ENCODE measurements at places on chromosomes 13 and 19. TPM values are rescaled to one million over a fixed set of nuclear protein-coding genes. Genes with fewer than 3 reads are reported as not detected.

DNA sequence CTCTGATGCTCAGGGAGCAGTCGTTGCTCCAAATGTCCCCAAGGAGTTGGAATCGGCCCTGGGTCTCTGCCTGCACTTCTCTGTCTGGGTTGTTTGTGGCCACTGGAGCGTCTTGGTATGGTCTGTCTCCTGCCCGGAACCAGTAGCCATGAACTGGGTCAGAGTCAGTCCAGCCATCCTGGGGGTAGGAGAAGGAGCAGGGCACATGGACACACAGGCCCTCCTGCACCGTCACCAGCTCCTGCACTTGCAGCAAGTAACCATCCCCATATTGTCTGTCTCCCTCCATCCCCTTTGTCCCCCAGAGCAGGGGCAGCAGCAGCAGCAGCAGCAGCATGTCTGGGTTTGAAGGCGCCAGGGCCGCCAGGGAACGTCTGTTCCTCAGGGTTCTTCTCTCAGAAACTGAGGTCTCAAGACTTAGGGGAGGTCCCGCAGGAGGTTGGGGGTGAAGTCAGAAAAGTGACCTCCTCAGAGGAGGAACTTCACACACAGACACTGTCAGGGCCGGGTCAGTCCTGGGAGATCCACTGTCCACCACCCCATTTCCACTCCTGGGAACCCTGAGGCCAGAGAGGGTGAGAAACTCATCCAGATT lies at the start of gene SIGLEC8:
Gene SIGLEC8, minus strand, starts transcription at position 404 of the 595 bp plus-strand sequence. Its CDS starts 67 bp downstream, at position 337.
- DNase-seq, result no peak

TIMM50 gene
- total RNA-seq, result 44.0 TPM

GRCh38 chr13:107339209-107339608 lies 771.3 kb upstream of the ARGLU1 start:
- DNase-seq, result no peak

GRCh38 chr13:67914535-67914934 lies 684.4 kb upstream of the PCDH9 start:
- DNase-seq, result no peak

DNA sequence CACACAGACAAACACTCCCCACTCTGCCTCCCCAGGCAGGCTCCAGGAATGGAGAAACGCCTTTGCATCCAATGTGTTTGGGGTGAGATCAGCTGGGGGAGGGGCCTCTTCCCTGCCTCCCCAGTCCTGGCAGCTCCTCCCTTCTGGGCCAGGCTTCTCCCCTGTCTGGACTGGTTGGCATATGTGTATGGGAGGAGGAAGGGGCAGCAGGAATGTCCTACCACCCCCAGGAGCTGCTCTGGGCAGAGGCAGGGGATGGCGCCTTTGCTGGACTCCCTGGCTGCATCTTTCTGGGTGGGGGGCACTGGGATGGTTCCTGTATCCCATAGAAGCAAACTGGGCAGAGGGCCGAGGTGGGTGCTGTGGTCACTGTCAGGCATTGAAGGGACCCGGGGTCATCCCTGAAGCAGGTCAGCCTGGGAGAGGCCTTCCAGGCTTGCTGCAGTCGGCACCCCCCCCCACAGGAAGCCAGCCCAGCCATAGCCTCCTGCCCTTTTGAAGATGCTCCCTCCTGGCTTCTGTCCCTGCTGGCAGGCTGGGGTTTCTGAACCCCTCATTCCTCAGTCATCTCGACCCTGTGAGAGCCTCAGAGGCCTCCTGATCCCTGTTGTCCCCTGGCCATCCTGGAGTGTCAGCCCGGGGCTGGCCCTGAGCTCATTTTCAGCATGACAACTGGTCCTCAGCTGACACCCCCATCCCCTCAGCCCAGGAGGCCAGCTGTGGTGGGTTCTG lies 21.2 kb upstream of the SLC7A10 start:
- DNase-seq, result no peak

PGLYRP2 gene
- total RNA-seq, result 0.08 TPM

- DNase-seq, result no peak
These were observed 7.8 kb upstream of the DGKH start for GRCh38 chr13:42040730-42041010.

F2RL3 gene
- total RNA-seq, result 0.08 TPM

DNA sequence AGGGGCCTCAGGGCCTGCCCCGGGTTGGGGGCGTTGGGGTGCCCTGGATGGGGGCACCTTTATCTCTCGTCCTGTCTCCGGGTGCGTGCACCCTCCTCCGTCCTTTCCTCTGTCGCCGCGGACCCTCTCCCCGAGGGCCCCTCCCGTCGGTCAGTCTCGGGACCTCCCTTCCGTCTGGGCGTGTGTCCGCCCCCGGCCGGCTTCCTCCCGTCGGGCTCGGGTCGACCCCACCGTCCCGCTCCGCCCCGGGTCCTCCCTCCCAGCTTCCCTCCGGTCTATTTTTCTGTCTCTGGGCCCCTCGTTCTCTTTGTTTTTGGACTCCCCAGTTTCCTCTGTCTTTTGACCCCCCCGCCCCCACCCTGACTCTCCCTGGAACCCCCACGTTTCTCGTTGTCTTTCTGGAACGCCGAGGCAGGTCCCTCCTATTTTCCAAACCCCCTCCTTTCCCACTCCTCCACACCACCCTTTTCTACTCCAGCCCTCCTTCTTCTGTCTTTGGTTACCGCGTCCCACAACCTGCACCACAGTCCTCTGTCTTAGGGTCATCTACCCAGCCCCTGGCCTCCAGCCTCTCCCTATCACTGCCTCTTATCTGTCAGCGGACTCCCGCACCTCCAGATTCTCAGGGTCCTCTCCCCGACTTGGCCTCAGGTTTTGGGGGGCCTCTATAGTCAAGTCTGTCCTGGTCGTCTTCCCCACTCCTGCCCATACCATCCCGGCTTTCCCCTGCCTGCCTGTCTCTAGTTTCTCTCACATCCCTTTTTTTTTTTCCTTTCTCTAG lies 757 bp downstream of the EGLN2 start:
- DNase-seq, result peak; percentile 39

PPAN gene
- total RNA-seq, result 75.6 TPM

ATP8B3 gene
- 23.3 TPM for total RNA-seq

GRCh38 chr13:104270731-104271130 lies 1204.5 kb upstream of the SLC10A2 start:
- no peak for DNase-seq

- no peak for DNase-seq
These were observed 85.2 kb downstream of the FOXO1 start for GRCh38 chr13:40581277-40581579.

MYH14 gene
- not detected for total RNA-seq

CADM4 gene
- 0.60 TPM for total RNA-seq

- DNase-seq, result no peak
These were observed 50.8 kb downstream of the TSSK6 start for GRCh38 chr19:19464339-19465098.

GRCh38 chr19:3672993-3673392 lies 27.3 kb downstream of the PIP5K1C start:
- DNase-seq, result no peak

DNA sequence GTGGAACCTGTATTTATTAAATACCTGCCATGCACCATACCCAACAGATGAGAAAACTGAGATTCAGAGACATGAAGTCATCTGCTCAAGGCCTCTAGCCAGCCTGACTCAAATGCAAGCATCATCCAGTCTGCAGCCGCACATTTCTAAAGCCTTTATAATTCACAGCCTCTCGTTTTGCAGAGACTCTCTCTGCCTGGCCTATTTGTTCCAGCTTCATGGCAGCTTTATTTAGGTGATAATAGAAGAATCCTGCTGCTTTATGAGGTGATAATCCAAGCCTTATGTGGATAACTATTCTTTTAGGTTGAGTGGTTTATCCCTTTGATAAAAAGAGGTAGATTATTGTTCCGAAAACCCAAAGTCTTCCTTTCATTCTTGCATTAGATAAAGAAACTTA lies 58.4 kb downstream of the OXGR1 start:
- DNase-seq, result no peak

GRCh38 chr13:49410006-49410405 lies 33.9 kb downstream of the CAB39L start:
- no peak for DNase-seq

Data from activated CD4-positive, alpha-beta memory T cell treated with anti-CD3 and anti-CD28 coated beads, Interleukin-2, amount 10 ng/mL, durations not matched to agents 7 days and 5 days (primary cell).